ENCODE measurements at places on chromosomes 1 and 21.

- DNase-seq, result no peak
These were observed 8.1 kb upstream of the RNF187 start for GRCh38 chr1:228478912-228479711.

DNA sequence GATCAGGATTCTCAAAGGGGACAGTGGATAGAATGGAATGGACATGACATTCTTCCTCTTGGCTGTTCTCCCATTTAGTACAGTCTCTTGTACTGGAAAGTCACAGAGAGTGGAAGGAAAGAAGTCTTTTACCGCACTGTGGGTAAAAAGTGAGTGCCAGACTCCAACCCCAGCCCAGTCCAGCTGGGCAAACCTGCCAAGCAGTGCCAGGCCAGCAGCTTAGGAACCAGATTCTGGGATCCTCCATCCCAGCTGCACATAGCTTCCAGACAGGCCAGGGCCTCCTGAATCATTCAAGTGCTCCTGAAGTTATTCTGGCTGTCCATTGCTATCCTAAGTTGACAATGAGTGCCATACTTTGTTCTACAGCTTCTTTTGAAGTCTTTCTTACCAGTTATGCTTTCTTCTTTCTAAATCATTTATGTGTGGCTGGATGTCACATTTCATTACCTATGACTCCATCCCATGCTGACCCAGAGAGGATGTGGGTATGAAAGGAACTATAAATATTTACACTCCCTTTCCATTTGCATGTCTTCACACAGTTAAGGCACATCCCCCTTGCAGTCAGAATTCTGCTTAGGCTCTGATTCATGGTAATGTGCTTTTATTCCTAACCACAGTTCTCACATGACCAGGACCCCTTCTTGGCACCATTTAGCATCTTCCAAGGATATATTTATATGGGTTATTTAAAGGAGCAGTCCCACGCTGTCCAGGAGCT lies 88.9 kb downstream of the AK5 start:
- DNase-seq, result no peak

DNA sequence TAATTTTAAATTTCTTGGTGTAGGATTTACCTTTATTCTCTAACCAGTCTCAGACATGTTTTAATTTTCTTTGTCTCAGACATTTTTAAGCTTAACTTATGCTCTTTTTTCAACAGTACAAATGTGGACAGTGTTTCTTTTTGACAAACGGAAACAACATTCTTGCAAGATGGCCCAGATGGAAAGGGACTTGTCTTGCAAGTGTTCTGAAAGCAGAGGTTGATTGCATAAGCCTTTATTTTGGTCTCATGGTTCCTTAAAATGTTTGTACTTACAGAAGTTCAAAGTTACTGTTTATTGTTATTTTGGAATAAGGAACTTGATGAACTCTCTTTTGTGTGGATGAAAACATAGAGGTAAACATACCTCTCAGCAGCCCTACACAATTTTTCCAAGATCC lies 22.9 kb downstream of the SMAP2 start:
- no peak for DNase-seq

DNA sequence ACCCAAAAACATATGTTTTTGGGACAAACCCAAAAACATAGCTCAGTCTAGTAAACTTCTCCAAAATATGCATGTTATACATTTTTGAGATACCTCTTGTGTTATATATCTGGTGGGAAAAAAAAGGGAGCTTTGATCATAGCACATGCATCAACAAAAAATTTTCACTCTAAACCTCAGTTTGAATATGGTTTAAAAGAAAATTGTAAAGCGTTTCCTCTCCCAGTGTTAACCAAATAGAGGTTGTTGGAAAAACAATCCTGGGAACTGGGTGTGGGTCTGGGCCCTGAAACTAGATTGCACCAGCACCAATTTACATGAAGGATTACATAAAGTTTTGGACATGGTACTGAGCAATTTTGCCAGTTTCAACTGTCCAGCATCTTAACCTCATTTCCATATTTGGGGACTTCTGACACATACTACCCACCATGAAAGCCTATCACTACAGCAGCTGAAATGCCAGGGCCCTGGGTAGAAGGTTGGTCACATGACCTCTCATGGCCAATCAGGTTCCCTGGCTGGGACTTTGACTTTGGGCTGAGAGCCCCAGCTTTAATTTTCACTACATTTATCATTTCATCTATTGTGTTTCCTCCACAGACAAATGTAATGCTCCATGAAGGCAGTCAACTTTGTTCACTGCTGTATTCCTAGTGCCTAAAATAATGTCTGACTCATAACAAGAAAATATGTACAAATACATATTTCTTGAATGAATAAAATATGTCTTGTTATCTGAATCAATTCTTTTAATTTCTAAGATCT lies 150.7 kb downstream of the SETD4 start:
- DNase-seq, result no peak

DNA sequence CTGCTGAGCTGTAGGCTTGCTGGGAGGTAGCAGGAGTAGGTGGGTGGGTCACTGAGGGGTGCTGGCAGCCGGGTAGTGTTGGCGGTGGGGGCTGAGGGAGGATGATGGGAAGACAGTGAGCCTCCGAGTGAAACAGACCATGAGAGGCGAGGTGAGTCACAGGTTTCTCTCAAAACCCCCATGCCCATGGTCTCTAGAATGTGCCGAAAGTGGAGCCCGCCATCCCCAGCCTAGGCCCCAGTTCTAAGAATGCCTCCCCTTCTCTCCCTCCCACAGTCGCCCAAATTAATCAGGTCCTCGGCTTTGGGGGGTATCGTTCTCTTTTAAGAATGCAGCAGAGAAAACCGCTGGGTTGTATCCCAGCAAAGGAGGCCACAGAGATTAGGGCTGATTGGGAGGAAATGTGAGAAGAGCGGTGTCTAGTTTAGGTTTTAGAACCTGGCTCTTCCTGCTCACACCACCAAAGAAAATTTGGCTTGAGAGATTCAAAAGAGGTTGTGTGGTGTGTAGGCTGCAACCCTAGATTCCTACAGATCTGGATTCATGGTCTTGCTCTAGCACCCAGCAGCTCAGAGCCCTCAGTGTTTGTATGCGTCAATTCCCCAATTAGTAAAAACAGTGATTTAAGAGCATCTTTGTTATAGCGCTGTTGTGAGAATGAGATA lies 27.7 kb upstream of the IL19 start:
- no peak for DNase-seq

- DNase-seq, result no peak
These were observed 55.8 kb downstream of the IARS2 start for GRCh38 chr1:220149742-220150141.

DNA sequence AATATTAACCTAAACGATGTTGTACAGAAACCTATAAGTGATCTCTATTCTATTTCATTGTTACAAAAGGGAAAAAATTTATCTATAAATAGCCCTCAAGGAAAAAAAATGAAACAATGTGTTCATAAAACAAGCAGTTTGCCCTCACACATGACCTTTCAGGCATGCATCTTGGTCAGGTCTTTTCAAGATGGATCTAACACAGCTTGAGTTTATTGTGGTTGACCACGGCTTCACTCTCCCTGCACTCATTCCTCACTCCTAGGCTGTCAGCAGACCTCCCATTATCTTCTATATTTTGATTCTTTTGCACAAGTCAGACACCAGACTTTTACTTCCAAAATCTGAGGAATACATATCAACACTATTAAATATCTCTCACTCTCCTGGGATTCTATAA lies 544.3 kb downstream of the KCNT2 start:
- DNase-seq, result no peak

- DNase-seq, result no peak
These were observed 1.9 kb downstream of the GPSM2 start for GRCh38 chr1:108878678-108879077.

GRCh38 chr1:175168782-175169181 lies 23.8 kb downstream of the KIAA0040 start:
- no peak for DNase-seq

DNA sequence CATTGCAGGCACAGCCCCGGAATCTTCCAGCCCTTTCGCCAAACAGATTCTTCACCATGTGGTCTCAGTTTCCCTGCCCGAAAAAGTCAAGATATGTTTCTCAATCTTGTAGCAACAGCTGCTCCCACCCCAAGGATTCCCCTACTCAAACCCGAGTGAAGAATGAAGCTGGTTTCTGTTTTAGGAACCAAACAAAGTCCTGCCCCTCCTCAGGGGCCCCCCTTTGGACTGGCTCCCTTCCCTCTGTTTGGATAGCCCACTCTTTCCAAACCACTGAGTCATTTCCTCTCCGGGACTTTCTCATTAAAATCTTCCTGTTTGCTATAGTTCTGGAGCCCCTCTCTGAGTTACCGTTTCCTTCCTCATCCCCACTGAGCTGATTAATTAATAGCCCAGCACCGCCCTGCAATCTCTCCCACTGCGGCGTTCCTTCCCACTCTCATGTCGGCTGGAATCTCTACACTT lies 100.9 kb downstream of the TSEN15 start:
- DNase-seq, result no peak

DNA sequence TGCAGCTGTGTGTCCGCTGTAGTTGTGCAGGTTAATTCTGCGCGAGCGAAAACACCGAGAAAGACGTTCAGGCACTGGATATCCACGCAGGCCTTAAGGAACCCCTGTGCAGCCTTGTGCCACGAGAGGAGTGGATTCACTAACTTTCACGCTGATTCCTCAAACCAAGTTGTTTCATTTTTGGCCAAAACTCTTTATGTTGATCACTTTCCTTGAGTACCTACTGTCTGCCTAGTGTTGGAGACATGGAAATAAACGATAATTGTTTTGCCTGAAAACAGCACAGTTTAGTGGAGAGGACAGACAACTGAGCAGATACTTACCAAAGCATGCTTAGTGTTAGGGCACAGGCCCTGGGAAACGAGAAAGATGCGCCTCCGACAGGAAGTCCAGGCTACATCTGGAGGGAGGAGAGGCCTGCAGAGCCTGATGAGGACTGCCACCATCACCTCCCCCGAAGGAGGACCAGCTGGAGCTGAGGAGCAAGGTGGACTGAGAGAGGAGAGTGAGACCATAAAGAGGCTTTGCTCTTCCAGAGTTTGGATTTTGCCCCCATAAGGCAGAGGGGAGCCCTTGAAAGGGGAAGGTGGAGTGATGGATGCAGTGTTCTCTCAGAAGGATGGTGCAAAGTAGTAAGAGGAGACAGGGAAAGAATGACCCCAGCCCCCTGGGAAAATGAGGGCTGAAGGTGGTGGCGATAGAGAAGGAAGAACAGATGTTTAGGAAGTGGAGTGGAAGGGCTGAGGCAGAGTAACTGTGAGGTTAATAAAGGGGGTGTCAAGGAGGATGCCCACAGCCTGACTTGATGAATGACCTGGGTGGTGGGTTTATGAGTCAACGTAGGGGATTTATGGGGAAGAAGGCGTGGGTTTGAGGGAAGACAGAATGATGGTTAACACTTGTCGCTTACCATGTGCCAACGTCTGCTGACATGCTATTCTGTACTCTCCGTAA lies 956 bp upstream of the SCAF4 start:
- DNase-seq, result no peak

GRCh38 chr1:20702416-20702815 lies 15.4 kb downstream of the KIF17 start:
- no peak for DNase-seq

DNA sequence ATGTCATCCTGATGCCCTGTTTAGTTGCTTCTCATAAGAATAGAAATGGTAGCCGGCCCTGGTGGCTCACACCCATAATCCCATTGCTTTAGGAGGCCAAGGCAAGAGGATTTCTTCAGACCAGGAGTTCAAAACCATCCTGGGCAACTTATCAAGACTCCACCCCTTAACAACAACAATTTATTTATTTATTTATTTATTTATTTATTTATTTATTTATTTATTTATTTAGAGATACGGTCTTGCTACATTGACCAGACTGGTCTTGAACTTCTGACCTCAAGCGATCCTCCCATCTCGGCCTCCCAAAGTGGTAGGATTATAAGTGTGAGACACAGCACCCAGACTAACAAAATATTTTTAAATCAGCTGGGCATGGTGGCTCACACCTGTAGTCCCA lies 4.0 kb downstream of the MT1HL1 start:
- DNase-seq, result no peak

DNA sequence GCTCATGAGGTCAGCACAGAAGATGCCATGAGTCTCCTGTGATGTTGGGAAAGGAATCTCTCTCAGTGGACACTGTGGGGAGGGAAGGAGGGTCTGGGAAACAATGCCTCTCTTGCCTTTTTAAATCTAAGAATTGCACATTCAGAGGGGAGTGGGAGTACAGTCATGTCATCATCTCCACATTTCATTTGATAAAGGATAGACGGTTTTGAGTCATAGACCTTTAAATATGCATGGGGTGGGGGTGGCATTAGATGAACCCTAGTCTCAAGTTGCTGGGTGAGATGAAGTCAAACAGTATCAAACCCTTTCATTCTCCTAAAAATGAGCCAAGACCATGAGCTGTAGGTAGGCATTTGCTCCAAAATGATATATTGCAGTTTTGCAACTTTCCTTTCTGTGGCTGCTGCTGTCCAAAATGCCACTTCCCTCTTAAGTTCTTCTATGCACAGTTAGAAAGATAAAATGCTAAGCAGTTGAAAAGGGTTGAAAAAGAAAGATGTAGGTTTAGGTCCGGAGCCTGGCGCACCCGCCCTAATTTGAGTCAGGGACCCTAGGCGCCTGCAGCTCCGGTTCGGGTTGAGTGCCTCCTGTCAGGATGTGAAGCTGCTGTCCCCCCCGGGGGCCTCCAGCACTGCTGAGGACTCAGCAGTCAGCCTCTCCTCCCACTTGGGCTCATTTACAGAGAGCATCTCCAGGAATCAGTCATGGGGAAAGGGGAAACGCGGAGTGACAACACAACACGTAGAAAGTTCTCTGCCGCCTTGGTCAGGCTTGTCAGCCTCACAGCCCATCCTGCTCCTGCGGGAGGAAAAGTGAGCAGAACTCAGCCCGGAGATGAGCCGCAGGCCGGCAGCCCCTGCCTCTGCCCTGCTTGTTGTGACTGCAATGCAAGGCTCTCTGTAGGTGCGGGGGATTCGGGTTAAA lies 479.3 kb upstream of the RUNX1 start:
- peak; percentile 67 for DNase-seq

DNA sequence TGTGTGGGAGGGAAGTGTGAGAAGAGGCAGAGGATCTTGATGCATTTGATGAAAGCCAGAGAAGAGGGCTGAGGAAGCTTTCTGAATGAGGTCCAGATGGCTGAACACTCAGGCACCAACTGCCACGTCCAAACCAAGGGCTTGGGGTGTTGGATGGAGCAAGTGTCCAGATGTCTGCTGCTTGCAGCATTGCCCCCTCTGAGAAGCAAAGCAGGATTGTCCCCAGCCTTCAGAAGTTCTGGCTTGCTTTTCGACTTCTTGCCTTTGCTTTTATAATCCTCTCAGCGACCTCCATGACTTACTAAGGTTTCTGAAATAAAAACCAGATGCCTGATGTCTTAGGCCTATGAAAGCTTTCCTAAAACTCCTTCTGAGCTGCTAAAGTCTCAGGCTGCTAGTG lies 182.5 kb downstream of the HUNK start:
- DNase-seq, result no peak

- DNase-seq, result no peak
These were observed 3.7 kb downstream of the RORC start for GRCh38 chr1:151827853-151828252.

All from natural killer cell treated with Interleukin-12 subunit alpha and Interleukin-12 subunit beta and Interleukin-15 and Interleukin-18, amount 100 ng/mL, for 72 hours (primary cell).